Esophagus squamous epithelium (tissue), 5 donors: ENCODE measurements at places on chromosomes 13 and 19.

DNA sequence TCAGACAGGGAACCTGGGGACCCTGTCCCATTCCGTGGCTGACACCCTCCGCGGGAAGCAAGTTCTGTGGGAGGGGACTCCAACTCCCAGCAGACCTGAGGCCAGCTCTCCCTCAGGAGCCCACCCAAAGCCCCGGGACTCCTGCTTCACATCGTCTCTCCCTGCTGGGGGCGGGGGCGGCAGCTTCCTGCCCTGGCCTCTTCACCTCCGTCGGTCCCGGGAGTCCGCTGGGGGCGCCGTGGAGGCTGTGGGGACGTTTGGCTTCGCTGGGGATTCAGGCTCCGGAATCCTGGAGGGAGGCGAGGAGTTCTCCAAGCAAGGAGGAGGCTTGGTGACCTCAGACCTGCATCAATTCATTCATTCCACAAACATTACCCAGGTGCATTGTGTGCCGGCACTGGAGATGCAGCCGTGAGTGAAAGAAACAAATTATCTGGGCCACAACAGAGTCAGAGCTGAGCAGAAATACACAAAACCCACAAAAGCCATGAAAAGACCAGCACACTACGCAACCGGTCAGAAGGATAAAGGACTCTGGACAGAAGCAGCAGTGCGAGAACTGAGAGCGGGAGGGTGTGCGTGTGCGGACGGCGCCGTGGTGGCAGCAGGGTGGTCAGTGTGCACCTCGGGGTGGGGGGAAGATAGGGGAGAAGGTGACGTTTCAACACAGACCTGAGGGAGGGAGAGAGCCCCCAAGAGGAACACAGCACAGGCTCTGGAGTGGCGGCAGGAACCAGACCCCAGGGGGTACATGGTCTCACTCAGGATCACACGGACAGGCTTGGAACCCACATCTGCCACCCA lies 19.0 kb downstream of the EPS8L1 start:
- no peak for DNase-seq

DNA sequence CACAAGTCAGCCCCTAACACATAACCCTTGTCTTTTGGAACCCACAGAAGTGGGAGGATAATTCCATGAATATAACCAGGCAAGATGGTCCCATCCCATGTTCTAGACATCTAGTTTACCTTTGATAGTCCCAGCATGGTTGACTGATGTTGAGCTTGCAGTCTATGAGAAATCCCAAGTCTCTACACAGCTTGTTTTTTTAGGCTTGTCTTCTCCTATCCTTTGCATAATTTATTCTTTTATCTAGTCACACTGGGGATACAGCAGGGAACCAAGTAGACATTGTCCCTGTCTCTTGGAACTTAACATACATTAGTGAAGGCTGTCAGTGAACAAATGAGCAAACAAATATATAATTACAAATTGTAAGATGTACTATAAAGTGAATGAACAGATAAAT lies 19.6 kb upstream of the FRY start:
- DNase-seq, result no peak

DNA sequence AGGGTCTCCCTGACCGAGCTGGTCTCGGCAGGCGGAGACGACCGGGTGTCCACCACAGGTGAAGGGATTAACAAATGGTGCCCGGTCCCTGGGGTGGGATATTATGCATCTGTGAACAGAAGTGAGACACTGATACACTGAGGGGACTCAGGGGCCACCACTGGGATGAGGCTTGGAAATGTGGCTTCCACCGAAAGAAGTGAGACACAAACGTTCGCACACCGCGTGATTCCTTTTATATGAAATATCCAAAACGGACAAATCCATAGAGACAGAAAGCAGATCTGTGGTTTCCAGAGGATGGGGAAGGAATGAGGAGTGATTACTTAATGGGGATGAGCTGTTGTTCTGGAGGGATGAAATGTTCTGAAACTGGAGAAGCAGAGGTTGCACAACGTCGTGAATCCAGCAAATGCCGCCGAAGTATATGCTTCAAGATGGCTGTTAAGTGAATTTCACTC lies 47.5 kb downstream of the C13orf46 start:
- no peak for DNase-seq

- no peak for DNase-seq
Observed at GRCh38 chr13:95083758-95084157, 217.5 kb downstream of the ABCC4 start.

GRCh38 chr19:21750586-21751128 lies 16.7 kb downstream of the ZNF100 start:
- DNase-seq, result no peak

DNA sequence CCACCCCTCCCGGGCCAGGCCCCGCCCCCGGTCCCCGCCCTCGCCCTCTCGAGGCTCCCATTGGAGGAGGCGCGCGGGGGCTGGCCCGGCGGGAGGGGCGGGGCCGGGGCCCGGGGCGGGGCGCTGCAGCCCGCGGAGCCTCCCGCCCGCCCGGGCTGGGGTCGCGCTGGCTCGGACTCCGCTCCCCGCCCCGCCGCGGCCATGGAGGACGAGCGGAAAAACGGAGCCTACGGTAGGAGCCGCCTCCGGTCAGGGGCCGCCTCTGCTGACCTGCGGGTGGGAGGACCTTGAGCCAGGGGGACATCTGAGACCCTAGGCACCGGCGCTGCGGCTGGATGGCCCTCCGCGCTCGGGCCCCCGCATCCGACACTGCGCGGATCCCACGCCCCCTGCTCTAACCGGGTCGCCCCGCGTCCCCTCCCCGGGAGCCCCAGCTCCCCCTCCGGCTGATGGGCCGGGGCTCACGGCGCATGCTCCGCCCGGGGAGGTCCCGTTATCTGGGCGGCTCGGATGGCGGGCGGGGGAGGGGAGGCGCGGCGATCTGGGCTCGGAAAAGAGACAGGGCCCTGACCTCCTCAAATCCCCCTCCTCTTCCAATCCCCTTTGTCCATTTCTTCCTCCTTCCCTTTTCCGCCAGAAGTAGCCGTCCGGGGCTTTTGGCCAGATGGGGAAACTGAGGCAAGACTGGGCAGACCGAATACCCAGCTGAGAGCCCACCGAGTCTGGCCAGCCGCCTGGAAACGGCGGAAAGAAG lies 15.4 kb upstream of the AP1M2 start:
- DNase-seq, result no peak

GRCh38 chr19:13315495-13315894 lies 165.3 kb downstream of the IER2 start:
- no peak for DNase-seq

- DNase-seq, result no peak
Observed at GRCh38 chr19:2863816-2864215, 3.3 kb upstream of the ZNF556 start.

- no peak for DNase-seq
Observed at GRCh38 chr13:83845106-83845505, 37.2 kb downstream of the SLITRK1 start.

- DNase-seq, result no peak
Observed at GRCh38 chr19:17183271-17183761, 31.8 kb upstream of the USE1 start.

GRCh38 chr19:55209693-55210472 lies 582 bp upstream of the PTPRH start:
- no peak for DNase-seq

GRCh38 chr13:92677571-92677970 lies 549.0 kb upstream of the GPC6 start:
- no peak for DNase-seq

DNA sequence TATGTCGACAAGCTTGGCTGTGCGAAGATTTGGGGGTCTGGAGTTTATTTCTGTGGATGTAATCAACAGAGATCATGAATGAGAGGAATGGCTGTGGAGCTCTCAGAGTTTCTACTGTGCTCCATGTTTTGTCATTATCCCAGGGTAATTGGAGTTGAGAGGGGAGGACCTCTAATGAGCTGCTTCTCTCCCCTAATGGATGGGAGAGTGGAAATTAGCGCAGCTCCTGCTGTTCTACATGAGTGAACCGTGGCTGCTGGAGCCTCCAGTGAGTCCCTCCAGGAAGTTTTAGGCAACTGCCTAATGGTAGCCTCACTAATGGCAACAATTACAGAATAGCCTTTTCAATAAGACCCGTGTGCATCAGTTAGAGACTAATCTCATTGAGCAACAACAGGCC lies 31.3 kb upstream of the FGF9 start:
- no peak for DNase-seq

- DNase-seq, result no peak
Observed at GRCh38 chr13:34357435-34358232, 539.7 kb downstream of the RFC3 start.

GRCh38 chr19:4278010-4278409 lies 1.1 kb upstream of the SHD start:
- no peak for DNase-seq

DNA sequence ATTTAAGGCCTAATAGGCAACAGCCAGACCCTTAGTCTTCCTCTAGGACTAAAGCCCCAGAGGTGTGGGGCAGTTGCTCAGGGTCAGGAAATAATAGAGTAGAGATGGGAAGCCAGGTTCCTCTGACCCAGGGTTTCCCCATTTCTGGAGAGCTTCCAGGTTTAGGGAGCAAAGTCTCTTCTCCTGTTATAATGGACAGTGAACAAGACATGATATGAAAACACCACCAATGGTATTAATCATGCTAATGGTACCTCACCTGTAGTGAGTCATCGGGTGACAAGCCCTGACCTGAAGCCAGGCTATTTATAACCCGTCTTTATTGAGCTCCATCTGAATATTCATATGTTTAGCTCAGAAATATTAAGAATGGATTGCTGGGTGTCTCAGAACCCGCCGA lies 24.6 kb downstream of the BICRA start:
- no peak for DNase-seq

DNA sequence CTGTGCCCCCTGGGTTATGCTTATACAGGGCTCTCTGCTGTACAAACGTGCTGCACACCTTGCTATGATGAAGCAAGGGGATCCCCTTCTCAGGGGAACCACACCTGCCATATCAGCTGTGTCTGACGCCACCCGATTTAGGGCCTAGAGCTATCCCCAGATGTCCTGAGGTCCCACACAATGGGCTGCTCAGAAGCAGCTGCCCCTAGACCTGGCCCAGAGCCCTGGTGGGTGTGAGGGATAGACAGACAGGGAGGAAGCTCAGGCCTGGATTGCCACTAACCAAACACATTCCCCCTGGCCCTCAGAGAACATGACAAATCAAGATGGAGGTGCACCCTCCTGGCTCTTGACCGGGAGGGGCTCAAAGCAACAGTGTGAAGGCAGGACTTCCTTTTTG lies 59.3 kb downstream of the TSHZ3 start:
- DNase-seq, result no peak

DNA sequence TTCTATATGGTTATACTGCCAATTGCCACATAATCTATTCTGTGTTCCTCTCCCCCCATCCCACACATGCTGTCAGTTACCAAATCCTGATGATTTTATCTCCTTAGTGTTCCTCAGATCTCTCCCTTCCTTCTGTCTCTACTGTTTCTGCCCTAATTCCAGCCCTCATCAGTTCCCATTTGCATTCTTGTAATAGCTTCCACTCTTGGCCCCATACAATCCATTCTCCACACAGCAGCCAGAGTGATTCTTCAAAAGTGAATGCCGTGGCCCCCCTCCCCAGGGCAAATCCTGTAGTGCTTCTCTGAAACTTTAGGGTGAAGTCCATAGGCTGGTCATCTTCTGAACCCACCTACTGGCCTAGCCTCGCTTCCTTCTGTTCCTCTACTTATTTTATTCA lies 114.4 kb downstream of the ZAR1L start:
- DNase-seq, result no peak

GRCh38 chr13:27510082-27510481 lies 59.7 kb upstream of the MTIF3 start:
- no peak for DNase-seq

- no peak for DNase-seq
Observed at GRCh38 chr13:88649855-88650254, 978.7 kb downstream of the SLITRK5 start.

DNA sequence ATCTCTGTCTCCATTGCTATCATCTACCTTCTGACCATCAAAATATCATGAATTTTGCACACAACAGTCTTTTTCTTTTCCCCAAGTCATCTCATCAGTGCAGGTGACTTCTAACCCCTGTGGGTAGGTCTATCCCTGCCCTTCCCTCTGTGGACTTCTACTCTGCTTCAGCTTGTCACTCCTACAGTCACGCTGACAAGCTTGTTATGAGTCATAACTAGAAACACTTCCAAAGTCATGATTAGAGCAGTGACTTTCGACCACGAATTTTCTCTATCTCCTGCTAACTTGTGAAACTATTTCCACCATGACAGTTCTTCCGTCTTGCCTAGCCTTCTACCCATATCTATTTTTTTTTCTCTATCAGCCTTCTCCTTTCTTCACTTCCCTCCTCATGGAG lies 343.7 kb upstream of the ARGLU1 start:
- DNase-seq, result no peak

- no peak for DNase-seq
Observed at GRCh38 chr13:26759907-26760831, at the start of gene GPR12. TSS of gene GPR12 (minus strand) at chr13:26760786. CDS start at chr13:26759827, 959 bp downstream.

GRCh38 chr19:54339646-54340358 lies 840 bp upstream of the LILRA4 start:
- DNase-seq, result no peak

DNA sequence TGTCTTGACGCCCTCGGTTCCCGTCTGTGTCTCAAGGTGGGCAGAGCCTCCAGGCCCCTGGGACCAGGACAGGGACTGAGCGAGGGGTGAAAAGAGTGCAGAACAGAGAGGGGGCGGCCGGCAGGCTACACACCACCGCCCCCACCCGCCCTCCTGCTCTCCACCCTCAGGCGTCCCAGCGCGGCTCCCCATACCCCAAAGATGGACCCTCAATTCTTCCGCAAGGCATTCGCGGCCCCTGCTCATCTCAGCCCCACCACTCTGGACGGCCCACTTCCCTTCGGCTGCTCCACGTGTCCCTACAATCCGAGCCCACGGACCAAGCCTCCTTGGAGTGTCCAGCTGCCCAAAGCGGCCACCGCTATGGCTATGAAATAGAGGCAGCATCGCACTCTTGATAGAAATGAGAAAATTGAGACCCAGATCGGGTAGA lies 1.8 kb downstream of the KLF16 start:
- DNase-seq, result no peak

- DNase-seq, result no peak
Observed at GRCh38 chr19:45086480-45086879, 6.5 kb upstream of the PPP1R37 start.

- no peak for DNase-seq
Observed at GRCh38 chr13:39563470-39563735, 39.6 kb downstream of the LHFPL6 start.

GRCh38 chr13:21077076-21077787 lies 15.8 kb upstream of the LATS2 start:
- no peak for DNase-seq

- no peak for DNase-seq
Observed at GRCh38 chr19:2491130-2491801, 15.3 kb downstream of the GADD45B start.

GRCh38 chr13:40502236-40502635 lies 164.2 kb downstream of the FOXO1 start:
- DNase-seq, result no peak

DNA sequence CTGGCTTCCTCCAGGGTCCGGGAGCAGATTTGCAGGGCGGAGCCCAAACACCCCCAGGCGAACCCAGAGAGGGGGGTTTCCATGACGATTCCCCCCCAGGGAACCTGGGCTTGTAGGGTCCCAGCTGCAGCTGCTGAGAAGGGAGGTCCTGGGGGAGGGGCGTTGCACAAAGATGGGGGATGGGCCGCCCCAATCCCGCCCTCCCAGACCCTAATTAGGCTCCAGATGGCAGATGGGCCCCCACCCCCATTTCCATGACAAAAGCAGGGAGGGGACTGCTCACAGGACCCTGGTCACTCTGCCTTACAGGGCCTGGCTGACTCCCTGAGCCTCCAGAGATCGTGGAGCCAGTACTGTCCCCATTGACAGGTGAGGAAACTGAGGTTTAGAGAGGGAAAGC lies 15.2 kb downstream of the ELAVL3 start:
- DNase-seq, result no peak

- DNase-seq, result no peak
Observed at GRCh38 chr19:10636304-10636972, 11.1 kb downstream of the SLC44A2 start.

GRCh38 chr19:48102870-48103751 lies 7.5 kb downstream of the PLA2G4C start:
- DNase-seq, result no peak
